CD8-positive, alpha-beta T cell (primary cell): ENCODE measurements at places on chromosomes 12 and 14. TPM values are rescaled to one million over a fixed set of nuclear protein-coding genes. Genes with fewer than 3 reads are reported as not detected.

BTBD6 gene
- total RNA-seq, result 34.1 TPM

GRCh38 chr14:89524990-89525667 lies 108.1 kb upstream of the FOXN3 start:
- DNase-seq, result no peak

DEGS2 gene
- total RNA-seq, result 0.60 TPM

KRT6A gene
- not detected for total RNA-seq
